ENCODE measurements at places on chromosomes 4 and X. TPM values are rescaled to one million over a fixed set of nuclear protein-coding genes. Genes with fewer than 3 reads are reported as not detected.

DNA sequence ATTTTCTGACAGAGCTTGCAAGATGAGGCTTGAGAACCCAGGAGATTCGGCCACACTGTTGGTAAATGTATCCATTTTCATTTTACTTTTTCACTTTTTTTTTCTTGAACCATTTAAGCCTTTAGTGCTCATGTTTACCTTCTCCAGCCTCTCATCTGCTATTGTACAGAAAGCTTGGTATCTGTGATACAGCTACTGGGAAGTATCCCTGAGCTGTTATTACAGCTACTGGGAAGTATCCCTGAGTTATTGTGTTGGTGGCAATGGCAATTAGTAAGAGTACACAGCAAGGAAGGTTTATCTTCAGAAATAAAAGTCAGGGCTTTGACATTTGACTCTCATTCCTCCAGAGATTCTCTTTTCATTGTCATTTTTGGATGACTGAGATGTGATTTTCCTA is 11.8 kb downstream of the CTSO start:
- no peaks in the 10 kb centered on the region for H3K36me3 ChIP-seq
- DNase-seq = no peak
- H3K4me1 ChIP-seq = no peaks in the 10 kb centered on the region
- H3K27me3 ChIP-seq = no peaks in the 10 kb centered on the region
- H3K27ac ChIP-seq = no peak overlapping the region

DNA sequence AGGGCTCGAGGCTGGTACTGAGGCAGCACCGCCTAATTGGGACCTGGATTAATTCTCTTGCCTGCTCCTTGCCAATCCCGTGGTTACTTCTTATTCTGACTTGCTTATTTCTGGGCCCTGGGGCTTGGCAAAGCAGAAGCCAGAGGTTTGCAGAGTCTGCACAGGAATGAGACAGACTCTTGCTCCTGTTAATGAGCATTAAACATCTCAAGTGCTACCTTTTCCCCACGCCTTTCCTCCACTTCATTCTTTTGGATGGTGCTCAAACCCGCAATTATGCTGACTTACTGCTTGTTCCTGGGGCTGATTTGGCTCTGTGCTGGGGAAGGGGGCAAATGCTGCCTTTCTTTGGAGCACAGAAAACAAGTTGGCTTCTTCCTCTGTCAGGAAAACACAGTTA is 16.5 kb upstream of the STOX2 start:
- DNase-seq = no peak
- H3K36me3 ChIP-seq = no peaks in the 10 kb centered on the region
- H3K27me3 ChIP-seq = no peaks in the 10 kb centered on the region
- H3K27ac ChIP-seq = no peak overlapping the region
- no peak overlapping the region for H3K4me3 ChIP-seq
- H3K4me1 ChIP-seq = no peaks in the 10 kb centered on the region

DNA sequence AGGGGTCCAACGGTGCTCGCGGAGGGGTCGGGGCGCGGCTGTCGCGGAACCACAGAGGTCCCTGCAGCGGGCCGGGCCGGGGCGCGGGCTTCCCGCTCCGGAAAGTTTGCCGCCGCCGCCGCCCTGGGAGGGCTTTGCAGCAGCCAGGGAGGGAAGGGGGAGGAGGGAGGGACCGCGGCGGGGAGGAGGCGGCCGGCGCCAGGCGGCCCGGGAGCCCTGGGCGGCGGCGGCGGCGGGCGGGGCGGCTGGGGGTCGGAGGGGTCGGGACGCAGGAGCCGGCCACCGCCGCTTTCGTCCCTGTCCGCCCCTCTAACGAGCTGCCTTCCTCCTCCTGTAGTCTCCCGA is 375 bp downstream of the FGFR3 start:
- no peak for DNase-seq
- H3K36me3 ChIP-seq = no peaks in the 10 kb centered on the region
- H3K27ac ChIP-seq = no peak overlapping the region
- H3K27me3 ChIP-seq = peaks cover 14% of the 10 kb centered on the region

GRCh38 chrX:46553935-46554334 is 8.7 kb upstream of the ZNF674 start:
- H3K27ac ChIP-seq = no peak overlapping the region
- H3K27me3 ChIP-seq = no peaks in the 10 kb centered on the region
- DNase-seq = no peak
- no peaks in the 10 kb centered on the region for H3K4me1 ChIP-seq
- no peak overlapping the region for H3K4me3 ChIP-seq
- no peaks in the 10 kb centered on the region for H3K36me3 ChIP-seq

GRCh38 chr4:38752941-38753806 is 29.6 kb downstream of the TLR10 start:
- H3K36me3 ChIP-seq = no peaks in the 10 kb centered on the region
- H3K27ac ChIP-seq = no peak overlapping the region
- H3K4me1 ChIP-seq = peaks cover 7% of the 10 kb centered on the region
- peak overlapping the region; percentile 17 for H3K4me3 ChIP-seq

DNA sequence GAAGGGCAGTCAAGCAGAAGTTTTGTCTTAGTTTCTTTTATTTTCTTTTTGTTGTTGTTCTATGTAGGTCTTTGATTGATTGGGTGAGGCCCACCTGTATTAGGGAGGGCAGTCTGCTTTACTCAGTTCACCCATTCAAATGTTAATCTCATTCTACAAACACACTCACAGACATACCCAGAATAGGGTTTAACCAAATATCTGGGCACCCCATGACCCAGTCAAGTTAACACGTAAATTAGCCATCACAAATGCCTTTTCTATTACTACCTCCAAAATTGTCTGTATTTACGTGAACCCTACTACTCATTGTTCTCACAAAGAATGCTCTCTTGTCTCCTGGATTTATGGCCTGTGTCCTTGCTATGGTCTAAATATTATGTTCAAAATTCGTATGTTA is 339.7 kb downstream of the ANK2 start:
- H3K27me3 ChIP-seq = no peaks in the 10 kb centered on the region
- DNase-seq = no peak
- H3K4me1 ChIP-seq = no peaks in the 10 kb centered on the region
- H3K36me3 ChIP-seq = no peaks in the 10 kb centered on the region

DNA sequence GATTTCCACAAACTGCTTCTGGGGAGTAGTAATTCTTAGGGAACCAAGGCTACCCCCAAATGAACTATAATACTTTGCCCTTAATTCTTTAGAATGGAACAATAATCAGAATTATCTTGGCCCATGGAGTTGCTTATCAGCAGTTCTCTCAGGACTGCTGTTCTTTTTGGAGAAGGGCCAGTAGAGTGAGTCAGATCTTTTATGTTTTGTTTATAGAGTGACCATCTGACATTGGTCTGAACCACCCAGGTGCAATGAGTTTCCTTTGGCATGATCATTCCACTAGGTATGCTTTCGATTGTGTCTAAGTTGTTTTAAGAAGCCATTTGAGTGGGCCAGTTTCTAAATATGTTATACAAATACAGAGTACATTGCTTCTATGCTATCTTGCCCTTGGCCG is 31.8 kb downstream of the PRRG1 start:
- H3K27me3 ChIP-seq = no peaks in the 10 kb centered on the region
- H3K27ac ChIP-seq = no peak overlapping the region
- H3K36me3 ChIP-seq = no peaks in the 10 kb centered on the region
- no peaks in the 10 kb centered on the region for H3K4me1 ChIP-seq

DNA sequence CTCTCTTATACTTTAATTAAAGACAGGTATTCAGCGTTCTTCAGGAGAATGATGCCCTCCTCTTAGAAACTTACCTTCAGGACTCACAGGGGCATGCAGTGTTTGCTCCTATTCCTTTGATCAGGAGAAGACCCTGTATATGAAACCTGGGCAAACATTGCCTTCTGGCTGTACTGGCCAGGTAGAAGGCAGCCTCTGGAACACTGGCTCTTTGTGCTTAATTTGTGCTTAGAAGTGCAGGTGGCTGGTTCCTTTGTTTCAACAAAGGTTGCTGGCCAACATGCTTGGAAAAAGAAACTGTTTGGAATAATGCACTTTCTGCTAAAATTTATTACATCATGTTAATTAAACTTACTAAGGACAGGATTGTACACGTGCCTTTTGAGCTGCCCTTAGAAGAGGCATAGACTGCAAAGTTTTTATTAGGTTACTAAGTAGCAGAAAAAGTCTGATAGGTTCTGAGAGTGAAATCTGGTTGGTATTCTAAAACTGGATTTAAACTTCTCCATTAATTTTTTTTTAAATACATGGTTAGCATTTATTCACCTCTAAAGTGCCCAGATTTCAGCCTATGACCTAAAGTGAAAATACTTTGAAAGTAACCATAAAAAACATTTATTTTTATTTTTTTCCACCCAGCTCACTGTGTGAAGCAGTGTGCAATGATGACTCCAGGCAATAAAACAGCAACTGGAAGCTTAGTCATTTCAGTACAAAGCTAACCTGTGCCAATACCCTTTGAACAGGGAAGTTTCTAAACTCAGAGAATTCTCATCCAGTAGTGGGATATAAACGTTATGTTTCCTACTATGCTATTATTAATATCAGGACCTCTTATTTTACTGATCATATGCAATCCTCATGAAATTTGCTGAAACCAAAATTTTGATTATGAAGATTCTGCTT is 11.3 kb downstream of the RASSF6 start:
- no peaks in the 10 kb centered on the region for H3K4me1 ChIP-seq
- H3K27me3 ChIP-seq = no peaks in the 10 kb centered on the region
- no peak overlapping the region for H3K4me3 ChIP-seq
- no peak for DNase-seq
- H3K36me3 ChIP-seq = no peaks in the 10 kb centered on the region

DNA sequence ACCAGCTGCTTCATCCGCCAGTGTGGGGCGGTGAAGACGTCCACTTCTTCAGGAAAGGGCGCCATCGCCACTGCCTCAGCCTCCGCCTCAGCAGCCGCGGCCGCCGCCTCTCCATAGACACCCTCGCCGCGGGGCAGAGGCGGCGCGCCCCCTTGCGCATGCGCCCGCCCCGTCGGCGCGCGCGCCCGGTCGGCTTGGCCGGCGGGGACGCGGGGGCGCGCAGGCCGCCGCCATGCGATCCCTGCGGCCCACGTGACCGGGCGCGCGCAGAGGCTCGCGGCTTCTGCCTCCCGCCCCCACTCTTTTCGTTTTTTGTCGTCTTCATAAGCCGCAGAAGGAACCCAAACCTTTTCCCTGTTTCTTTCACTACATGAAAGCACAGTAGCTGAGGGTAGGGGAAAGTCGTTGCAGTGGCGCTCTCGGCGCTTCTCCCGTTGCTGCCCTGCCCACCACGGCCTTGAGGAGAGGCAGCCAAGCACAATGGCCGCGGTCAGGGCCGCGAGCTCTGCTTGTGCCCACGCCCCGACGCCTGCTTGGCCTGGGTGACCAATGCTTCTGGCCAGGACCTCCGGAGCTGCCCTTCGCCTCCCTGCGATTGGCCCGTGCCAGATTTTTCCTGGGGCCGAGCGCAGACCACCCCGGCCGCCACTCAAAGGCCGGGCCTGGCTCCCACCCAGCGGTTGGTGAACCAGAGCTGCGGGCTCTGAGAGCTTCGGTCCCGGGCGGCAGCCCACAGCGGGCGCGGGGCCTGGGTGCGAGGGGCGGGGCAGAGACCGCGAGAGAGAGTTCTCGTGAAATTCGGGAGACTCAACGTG is at the start of gene FBXL5:
FBXL5 (minus strand) TSS at position 135 of the 815 bp plus-strand sequence; CDS start at position 65, 70 bp downstream.
- H3K27me3 ChIP-seq = no peaks in the 10 kb centered on the region
- peak; percentile 87 for DNase-seq
- no peaks in the 10 kb centered on the region for H3K36me3 ChIP-seq
- peak within 1 kb of the TSS; percentile 61 for H3K4me3 ChIP-seq
- peak within 1 kb of the TSS; percentile 100 for H3K27ac ChIP-seq

- no peaks in the 10 kb centered on the region for H3K36me3 ChIP-seq
- peak overlapping the region; percentile 75 for H3K4me3 ChIP-seq
Measured at GRCh38 chr4:37825968-37826294, 555 bp upstream of the PGM2 start.

GRCh38 chr4:106650701-106651100 is 282.1 kb upstream of the GIMD1 start:
- DNase-seq = no peak
- no peaks in the 10 kb centered on the region for H3K4me1 ChIP-seq
- H3K4me3 ChIP-seq = no peak overlapping the region
- no peaks in the 10 kb centered on the region for H3K27me3 ChIP-seq
- H3K27ac ChIP-seq = no peak overlapping the region

GRCh38 chrX:68755616-68756125 is 73.2 kb upstream of the EFNB1 start:
- no peak overlapping the region for H3K4me3 ChIP-seq
- H3K27ac ChIP-seq = no peak overlapping the region
- H3K36me3 ChIP-seq = no peaks in the 10 kb centered on the region
- no peaks in the 10 kb centered on the region for H3K27me3 ChIP-seq
- no peak for DNase-seq

GRCh38 chr4:57231781-57232180 is 121.6 kb upstream of the IGFBP7 start:
- H3K27ac ChIP-seq = no peak overlapping the region
- DNase-seq = no peak
- H3K4me3 ChIP-seq = no peak overlapping the region

- no peak overlapping the region for H3K4me3 ChIP-seq
- no peak overlapping the region for H3K27ac ChIP-seq
- DNase-seq = no peak
- no peaks in the 10 kb centered on the region for H3K4me1 ChIP-seq
- no peaks in the 10 kb centered on the region for H3K27me3 ChIP-seq
Measured at GRCh38 chrX:133881893-133882292, 103.5 kb downstream of the GPC3 start.

RIPPLY1 gene
- 0.45 TPM for total RNA-seq

RNF212 gene
- 14.1 TPM for total RNA-seq

SHROOM2 gene
- 12.2 TPM for total RNA-seq

LIN54 gene
- 10.0 TPM for total RNA-seq

MAGEE2 gene
- total RNA-seq = not detected

TACC3 gene
- total RNA-seq = 6.0 TPM

PAGE4 gene
- total RNA-seq = not detected

ARX gene
- 23.9 TPM for total RNA-seq

ENPEP gene
- total RNA-seq = 1.6 TPM
